ENCODE measurements at places on chromosomes 5 and 9.

DNA sequence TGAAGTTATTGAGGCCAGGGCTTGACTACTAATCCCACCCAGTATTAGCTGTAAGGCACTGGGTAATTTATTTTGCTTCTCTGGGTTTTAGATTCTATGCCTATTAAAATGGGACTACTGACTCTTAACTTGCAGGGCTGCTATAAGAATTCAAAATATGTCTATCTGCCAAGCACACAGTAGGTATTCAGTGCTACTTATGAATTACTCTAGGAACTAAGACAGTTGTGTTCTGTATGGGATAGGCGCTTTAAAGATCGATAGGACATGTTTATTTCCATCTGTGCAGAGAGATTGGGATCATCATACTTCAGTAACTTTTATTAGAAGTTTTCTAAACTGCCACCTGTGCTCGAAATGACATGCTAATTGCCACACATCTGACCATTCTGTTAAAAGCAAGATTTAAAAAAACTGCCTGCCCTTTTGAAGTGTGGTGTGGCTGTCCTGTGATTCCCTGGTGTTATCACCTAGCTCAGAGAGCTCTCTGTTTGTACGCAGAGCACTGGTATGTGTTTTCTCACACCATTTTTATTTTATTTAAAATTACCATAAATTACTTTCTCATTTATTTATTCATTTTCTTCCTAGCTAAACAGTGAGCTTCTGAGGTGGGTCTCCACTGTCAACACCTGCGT is 58.7 kb downstream of the FYB1 start:
- no peak for DNase-seq

DNA sequence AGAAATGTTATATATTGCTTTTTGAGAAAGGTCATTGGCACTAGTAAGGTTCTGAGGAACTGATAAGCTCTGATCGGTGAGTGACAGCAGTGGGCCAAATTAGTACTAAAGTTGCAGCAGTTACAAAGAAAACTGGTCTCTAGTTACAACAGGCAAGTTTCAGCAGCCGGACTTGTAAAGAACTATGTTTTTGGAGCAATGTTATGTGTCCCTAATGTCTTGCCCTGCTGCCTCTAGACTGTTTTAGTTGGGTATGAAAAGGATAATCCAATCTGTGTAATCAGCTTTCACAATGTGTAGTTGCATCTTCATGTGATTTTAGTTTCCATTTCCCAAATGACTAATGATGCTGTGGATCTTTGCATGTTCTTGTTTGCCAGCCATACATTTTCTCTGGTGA is 113.5 kb downstream of the CAMK4 start:
- no peak for DNase-seq

- DNase-seq = no peak
Observed at GRCh38 chr9:79610791-79611614, 39.2 kb downstream of the TLE4 start.

DNA sequence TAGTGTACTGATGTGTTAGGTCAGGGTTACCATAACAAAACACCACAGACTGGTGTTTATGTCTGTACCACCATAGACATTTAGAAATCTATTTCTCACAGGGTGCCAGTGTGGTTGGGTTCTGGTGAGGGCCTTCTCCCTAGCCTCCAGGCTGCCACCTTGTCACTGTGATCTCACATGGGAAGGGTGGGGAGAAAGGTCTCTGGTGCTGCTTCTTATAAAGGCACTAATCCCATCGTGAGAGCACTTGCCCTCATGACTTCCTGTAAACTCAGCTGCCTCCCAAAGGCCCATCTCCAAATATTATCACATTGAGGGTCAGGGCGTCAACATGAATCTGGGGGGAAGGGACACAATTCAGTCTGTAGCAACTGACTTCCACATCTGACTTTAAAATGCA is 49.8 kb downstream of the PIK3R1 start:
- DNase-seq = no peak

DNA sequence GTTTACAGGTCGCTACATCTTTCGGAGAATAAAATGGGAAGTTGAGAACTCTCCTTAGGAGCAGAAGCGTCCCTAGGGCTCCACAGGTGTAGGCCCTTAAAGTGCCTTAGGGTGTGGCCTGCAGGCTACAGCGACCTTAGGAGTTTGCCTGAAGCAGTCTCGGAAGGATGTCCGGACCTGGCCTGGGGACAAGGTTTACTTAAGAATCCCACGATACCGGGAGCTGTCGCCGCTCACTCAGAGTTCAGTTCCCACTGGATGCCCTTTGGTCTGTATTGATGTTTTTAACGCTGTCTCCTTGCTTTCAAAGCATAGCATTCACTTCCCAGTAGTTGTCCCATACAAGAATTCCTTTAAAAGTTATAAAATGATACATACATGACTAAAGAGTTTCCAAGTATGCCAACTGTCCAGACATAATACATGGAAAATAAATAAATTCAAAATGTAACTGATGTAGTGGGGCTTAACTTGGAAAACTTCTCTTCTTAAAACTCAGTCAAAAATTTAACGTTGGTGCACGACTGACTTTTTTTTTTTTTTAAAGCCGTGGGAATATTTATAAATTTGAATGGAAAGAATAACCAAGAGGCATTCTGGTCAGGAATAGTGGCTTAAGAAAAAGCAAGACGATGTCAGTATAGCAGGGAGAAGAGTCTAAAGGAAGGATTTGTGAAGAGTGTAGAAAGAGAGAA is 848 bp downstream of the RAD50 start:
- DNase-seq = no peak

DNA sequence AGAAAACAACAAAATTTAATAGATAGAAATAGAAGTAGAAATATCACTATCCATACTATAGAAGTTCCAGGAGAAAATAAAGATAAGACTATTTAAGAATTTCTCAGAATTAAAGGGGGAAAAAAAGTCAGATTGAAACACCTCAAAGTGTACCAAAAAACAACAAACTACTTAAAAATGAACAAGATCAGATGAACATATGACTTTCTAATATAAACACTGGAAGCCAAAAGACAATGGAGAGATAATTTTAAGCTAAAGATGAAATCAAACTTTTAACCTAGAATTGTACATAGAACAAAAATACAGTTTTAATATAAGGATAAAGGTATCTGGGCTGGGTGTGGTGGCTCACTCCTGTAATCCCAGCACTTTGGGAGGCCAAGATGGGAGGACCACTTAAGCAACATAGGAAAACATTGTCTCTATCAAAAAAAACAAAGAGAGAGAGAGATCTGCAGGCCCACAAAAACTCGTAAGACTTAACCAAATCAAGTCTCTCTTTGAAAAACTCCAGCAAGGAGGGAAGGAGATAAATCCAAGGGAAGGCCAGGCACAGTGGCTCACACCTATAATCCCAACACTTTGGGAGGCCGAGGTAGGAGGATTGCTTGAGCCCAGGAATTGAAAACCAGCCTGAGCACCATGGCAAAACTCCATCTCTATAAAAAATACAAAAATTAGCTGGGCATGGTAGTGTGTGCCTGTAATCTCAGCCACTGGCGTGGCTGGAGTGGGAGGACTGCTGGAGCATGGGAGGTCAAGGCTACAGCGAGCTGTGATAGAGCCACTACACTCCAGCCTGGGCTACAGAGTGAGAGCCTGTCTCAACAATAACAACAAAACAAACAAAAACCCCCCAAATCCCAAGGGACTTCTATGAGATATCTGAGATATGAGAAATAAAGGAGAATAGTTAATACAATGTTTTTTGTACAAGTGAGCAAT is 32.4 kb downstream of the ABHD17B start:
- no peak for DNase-seq

GRCh38 chr9:91856419-91856818 is 93.6 kb downstream of the ROR2 start:
- no peak for DNase-seq

DNA sequence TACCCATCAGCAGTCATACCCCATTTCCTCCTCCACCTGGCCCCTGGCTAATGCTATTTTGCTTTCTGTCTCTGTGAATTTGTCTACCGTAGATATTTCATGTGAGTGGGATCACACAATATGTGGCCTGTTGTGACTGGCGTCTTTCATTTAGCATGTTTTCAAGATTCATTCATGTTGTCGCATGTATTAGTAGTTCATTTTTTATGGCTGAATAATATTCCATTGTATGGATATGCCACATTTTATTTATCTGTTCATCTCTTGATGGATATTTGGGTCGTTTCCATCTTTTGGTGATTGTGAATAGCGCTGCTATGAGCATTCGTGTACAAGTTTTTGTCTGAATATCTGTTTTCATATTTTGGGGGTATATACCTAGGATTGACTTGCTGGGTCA is 33.9 kb downstream of the PSD2 start:
- DNase-seq = no peak
